Hippocampal formation (tissue), 2 donors: ENCODE measurements at places on chromosomes 12 and 14.

GRCh38 chr14:65184032-65184764 lies 81.9 kb upstream of the MAX start:
- no peak for DNase-seq

GRCh38 chr14:79911744-79912143 lies 299.6 kb downstream of the DIO2 start:
- no peak for DNase-seq

- no peak for DNase-seq
Observed at GRCh38 chr14:51298895-51299294, 58.8 kb downstream of the TMX1 start.

DNA sequence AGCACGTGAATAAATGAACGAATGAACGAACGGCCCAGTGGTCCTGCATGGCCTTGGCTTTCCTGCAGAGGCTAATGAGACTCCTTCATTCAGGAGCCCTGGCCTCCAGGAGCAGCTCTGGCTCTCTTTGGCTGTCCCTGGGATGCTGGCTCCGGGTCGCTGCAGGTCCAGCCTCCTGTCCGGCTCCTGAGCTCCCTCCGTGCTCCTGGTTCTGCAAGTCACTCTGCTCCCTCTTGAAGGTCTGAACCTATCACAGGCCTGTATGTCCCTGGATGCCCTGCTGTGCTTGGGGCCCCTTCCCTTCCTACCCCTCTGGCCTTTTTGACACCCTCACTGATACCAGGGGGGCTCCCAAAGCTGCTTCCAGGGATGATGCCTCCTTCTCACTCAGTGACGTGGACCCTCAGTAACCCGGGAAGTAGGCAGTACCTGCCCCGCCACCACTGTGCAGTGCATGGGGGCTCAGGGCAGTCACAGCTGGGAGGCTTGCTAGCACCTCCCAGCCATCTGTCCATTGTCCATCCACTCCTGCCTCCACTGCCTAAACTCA lies 133.7 kb upstream of the C14orf180 start:
- DNase-seq, result no peak

GRCh38 chr12:50145439-50145838 lies 21.7 kb downstream of the CERS5 start:
- no peak for DNase-seq

GRCh38 chr14:64513271-64513670 lies 8.7 kb downstream of the ZBTB1 start:
- no peak for DNase-seq

GRCh38 chr12:49903700-49904423 lies at the start of gene FAIM2:
FAIM2 (minus strand) TSS chr12:49903900; CDS start chr12:49903792, 108 bp downstream.
- peak; percentile 86 for DNase-seq

GRCh38 chr12:81146228-81147225 lies 68.6 kb downstream of the ACSS3 start:
- no peak for DNase-seq

DNA sequence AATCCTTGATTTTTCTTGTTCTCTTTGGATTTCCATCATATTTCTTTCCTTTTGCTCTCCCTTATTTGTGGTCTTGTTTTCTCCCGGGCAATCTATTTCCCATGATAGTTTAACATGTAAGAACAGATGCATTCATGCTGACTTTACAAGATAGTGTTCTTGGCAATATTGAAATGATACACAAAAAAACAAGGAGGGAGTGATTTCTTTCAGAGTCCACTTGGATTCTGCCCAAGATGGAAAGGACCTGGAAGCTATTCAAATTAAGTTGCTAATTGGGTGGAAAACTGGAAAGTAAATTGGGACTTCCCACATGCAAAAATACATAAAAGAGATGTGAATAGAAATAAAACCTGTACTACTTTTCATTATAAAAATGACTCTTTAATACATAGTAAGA lies 14.4 kb upstream of the YARS2 start:
- no peak for DNase-seq

DNA sequence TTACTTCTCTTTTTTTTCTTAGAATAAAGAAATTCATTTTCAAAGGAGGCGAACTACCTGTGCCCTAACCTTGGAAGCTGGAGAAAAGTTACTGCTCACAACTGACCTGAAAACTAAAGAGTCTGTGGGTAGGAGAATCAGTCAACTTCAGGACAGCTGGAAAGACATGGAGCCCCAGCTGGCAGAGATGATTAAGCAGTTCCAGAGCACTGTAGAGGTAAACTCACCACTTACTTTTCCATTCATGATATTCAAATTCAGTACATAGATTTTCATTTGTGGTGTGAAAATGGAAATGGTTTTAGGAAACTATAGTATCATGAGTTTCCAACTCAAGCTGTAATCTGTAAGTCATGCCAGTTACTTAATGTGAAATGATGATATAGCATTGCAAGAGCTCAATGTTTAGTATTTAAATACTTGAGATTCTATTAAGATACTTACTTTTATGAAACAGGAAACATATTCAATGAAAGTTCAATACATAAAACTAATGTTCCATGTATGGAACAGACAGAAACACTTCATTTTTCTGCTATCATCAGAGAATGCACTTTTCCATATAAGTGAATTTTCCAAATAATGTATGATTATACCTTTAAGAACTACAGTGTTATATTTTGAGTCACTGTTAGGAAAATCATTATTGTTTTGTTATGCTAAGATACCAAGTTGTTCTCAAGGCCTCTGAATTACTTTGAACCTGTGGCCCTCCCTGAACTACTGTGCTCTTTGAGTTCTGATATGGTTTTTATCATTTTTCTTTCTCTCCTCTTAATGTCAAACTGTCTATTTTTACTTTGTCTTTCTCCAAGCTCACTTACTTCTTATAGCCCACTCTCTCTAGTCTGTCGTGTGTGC lies 119.0 kb downstream of the ESR2 start:
- no peak for DNase-seq

- DNase-seq, result no peak
Observed at GRCh38 chr14:24465368-24465767, 22.8 kb upstream of the SDR39U1 start.

GRCh38 chr12:19830446-19830845 lies 391.2 kb downstream of the AEBP2 start:
- DNase-seq, result no peak

DNA sequence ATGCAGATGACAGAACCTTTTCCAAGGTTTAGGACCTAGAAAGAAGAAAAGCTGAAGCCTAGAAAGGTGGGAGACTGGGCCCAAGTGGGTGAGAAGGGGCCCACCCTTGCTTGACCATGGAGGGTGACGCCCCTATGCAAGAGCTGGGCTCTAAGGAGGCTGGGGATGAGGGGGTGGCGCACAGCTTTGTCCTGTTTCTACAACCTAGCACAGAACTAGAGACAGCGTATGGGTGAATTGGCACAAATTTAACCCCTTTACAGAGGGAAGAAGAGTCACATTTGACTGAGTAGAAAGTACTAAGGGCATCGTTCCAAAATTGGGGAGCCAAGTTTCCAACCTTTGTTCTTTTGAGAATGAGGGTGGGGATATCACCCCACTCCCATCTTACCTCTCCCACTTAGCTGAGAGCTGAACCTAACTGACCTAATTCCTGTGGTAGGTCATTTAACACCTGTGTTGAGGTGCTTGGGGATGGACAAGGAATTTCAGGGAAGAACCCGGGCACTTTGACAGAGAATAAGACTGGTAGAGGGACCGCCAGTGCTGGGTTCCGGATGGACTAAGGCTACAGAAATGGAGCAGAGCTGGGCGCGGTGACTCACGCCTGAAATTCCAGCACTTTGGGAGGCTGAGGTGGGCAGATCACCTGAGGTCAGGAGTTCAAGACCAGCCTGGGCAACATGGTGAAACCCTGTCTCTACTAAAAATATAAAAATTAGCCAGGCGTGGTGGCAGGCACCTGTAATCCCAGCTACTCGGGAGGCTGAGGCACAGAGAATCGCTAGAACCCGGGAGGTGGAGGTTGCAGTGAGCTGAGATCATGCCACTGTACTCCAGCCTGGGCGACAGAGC lies 5.2 kb downstream of the NFKBIA start:
- DNase-seq, result no peak

- no peak for DNase-seq
Observed at GRCh38 chr14:71566276-71566675, 366.0 kb upstream of the RGS6 start.

DNA sequence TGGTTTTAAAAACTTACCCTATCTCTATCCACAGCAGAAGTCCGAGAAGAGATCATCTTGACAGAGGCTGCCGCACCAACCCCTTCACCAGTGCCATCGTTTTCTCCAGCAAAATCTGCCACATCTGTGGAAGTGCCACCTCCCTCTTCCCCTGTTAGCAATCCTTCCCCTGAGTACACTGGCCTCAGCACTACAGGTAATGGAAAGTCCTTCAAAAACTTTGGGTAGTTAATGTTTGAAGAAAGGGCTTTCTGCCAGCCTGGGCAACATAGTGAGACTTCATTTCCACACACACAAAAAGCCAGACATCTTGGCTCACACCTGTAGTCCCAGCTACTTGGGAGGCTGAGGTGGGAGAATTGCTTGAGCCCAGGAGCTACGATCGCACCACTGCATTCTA lies 41.6 kb upstream of the RIC8B start:
- no peak for DNase-seq

- DNase-seq, result no peak
Observed at GRCh38 chr14:38559711-38560110, 303.8 kb upstream of the CLEC14A start.

- no peak for DNase-seq
Observed at GRCh38 chr12:128083132-128083729, 183.7 kb upstream of the TMEM132C start.

DNA sequence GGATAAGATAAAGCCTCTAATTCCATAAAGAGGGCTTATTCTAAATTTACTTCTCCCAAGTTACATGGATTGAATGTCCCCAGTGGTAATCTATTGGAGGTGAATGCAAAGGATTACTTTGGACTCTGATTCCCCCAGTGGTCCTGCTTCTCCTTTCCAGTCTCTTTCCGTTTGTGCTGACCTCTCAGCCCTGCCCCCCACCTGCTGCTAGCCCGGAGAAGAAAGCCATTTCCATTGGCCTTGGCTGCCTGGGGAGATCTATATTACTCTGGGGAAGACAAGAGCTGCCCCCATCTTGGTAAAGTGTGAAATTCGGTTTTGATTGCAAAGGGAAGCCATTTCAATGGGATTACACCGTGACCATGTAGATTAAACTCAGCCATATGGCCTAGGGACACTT lies 13.3 kb downstream of the ASCL1 start:
- DNase-seq, result no peak

- no peak for DNase-seq
Observed at GRCh38 chr12:82898441-82898840, 211.7 kb downstream of the TMTC2 start.

DNA sequence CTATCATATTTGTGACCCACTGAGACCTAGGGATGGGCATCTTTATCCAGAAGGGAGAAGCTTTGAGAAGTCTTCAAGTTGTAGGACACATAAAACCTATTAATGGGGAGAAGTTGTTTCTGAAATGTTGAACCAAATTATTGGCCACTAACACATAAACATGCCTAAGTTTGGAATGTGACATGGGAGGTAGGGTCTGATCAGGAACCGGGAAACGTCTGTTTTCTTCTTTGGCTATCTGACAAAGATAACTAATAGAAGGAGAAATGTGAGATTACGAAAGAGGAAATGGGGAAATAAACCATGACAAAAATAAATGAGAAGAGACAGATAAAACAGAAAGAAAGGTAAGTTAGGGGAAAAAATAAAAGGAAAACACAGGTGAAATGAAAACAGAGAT lies 425.2 kb downstream of the EGLN3 start:
- DNase-seq, result no peak

GRCh38 chr12:42094277-42094676 lies 50.4 kb downstream of the GXYLT1 start:
- no peak for DNase-seq

GRCh38 chr12:95551913-95552516 lies 739 bp upstream of the USP44 start:
- DNase-seq, result no peak

- DNase-seq, result no peak
Observed at GRCh38 chr14:74693191-74693590, 19.7 kb downstream of the AREL1 start.

GRCh38 chr14:85991156-85991555 lies 461.2 kb downstream of the FLRT2 start:
- no peak for DNase-seq

DNA sequence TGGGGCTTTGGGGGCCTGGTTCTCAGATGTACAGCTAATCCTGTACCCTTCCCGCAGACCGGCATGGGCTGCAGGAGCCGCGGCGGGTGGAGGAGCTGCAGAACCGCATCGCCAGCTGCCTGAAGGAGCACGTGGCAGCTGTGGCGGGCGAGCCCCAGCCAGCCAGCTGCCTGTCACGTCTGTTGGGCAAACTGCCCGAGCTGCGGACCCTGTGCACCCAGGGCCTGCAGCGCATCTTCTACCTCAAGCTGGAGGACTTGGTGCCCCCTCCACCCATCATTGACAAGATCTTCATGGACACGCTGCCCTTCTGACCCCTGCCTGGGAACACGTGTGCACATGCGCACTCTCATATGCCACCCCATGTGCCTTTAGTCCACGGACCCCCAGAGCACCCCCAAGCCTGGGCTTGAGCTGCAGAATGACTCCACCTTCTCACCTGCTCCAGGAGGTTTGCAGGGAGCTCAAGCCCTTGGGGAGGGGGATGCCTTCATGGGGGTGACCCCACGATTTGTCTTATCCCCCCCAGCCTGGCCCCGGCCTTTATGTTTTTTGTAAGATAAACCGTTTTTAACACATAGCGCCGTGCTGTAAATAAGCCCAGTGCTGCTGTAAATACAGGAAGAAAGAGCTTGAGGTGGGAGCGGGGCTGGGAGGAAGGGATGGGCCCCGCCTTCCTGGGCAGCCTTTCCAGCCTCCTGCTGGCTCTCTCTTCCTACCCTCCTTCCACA lies 7.6 kb downstream of the NR4A1 start:
- DNase-seq, result peak; percentile 36

DNA sequence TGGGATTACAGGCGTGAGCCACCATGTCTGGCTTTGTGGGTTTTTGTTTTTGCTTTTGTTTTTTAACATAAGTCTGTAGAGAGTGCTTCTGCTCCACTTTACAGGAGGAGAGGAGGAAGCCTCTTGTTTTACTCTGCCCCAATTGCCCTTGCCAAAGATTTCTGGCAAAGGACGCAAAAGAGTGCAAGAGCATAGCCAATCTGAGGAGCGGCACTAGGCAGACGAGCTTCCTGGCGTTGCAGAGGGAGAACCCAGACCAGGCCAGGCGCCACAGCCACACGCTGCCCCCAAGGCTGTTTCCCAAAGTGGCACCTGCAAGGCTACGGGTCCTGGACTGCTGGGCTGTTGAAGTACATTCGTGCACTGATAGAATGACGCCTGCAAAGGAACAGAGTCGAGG lies 96.2 kb downstream of the BBS10 start:
- no peak for DNase-seq

GRCh38 chr12:117192057-117192456 lies 1.8 kb upstream of the FBXO21 start:
- DNase-seq, result no peak

GRCh38 chr12:69991690-69992288 lies 166.8 kb downstream of the MYRFL start:
- no peak for DNase-seq

GRCh38 chr14:57846596-57846995 lies 19.3 kb downstream of the SLC35F4 start:
- no peak for DNase-seq

GRCh38 chr12:3557791-3558620 lies 67.0 kb downstream of the PRMT8 start:
- DNase-seq, result no peak

GRCh38 chr12:4432878-4433744 lies 12.5 kb downstream of the FGF6 start:
- no peak for DNase-seq
